ENCODE measurements at places on chromosomes 11 and 22.

DNA sequence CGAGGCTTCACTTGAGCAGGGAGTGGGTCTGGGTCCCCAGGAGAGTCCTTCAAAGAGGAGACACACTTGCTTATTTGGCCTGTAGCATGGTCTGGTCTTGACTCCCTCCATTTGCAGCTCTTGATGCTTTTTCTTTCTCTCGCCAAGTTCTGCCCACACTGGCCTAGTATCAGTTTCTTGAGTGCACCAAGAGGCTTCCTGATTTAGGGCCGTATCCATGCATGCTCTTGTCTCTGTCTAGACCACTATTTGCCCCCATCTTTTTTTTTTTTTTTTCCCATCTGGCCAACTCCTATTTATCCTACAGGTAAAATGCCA is 170.7 kb downstream of the GRIK4 start:
- DNase-seq = no peak

DNA sequence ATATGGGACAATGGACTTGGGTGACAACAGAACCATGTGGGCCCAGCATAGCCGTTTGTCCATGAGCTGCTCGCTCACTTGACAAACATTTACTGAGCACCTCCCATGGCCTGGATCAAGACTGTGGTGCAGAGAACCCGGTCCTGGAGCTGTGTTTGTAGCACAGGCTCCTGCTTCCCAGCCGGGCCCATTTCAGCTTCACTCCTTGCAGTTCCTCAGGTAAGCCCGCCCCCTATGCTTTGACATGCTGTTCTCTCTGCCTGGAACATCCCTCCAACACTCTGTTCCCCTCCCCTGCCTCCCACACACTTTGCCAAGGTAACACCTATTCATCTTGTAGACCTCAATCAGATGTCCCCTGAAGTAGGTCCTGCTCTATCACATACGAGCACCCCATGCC is 19.3 kb upstream of the IGSF22 start:
- DNase-seq = no peak

DNA sequence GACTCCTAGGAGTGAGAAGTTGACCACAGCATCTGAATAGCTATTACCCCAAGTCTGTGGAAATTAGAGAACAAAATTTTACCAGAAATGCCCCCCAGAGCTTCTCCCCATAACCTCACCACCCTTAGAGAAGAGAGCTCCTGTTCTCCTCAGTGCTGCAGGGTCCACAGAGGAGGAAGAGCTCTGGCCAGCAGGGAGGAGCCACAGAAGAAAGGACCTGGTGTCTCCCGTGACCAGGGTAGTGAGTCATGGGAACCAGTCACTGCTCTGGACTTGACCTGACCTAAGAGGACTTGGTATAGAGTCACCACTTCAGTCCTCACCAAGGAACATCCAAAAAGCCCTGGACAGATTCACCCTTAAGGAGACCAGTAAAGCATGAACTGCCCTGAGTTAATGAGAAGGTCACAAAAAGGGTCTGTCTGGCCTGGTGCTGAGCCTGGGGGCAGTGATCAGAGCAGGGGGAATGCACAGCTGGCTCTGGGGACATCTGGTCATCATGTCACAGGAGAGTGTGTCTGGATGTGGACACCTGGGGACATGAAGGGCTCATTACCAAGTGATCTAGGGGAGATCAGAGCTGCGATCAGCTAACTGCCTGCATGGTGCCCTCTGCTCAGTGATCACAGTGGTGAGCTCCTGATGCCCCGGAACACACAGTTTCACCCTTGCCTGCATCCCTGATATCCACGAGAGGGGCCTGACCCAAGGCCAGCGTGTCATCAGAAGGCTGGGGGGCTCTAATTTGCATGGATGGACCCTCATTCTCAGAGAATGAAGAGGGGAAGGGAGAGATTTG is 103.3 kb upstream of the TOP3B start:
- DNase-seq = no peak

- no peak for DNase-seq
Observed at GRCh38 chr11:116567721-116568242, 205.0 kb downstream of the BUD13 start.

- DNase-seq = no peak
Observed at GRCh38 chr22:44692662-44693007, 9.4 kb upstream of the PRR5 start.

- DNase-seq = no peak
Observed at GRCh38 chr11:111878385-111878848, 548 bp downstream of the FDXACB1 start.

DNA sequence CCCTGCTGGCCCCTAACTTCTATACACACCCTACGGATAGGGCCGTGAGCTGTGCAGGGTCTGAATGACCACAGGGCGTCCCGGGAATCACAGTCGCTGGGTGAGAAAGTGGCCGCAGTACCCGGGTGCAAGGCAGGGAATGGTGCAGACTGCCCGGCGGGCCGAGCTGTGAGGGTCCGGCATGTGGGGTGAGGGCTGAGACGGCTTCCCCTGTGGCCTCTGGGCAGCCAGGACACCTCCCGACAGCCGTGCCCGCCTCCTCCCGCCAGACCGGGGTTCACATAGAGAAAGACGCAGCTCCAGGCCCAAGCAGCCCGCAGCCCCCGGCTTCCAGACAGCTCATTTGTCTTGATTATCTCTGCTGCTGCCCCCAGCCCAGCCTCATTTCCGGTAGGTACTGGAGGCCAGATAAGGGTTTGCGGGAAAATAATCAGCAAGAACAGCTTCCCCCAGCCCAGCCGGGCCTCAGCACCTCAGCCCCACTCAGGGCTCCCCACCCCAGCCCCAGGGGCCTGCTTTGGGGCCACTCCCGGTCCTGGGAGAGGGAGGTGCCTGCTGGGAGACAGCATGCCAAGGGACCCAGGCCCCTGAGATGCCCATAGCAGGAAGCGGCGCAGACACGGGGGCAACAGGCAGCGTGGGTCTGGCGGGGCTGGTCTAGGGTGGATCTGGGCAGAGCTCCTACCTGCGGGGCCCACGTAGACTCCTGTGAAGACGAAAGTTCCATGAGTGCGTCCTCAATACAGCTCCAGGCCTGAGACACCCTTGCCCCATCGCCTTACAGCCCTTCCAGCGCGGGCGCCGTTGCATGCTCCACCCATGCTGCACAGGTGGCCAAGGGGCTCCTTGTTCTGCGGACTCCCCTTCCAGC is 123.1 kb downstream of the BRD1 start:
- DNase-seq = no peak

Measured in effector memory CD4-positive, alpha-beta T cell (primary cell).